Smooth muscle cell of trachea (primary cell): ENCODE measurements at places on chromosomes 3 and 15. TPM values are rescaled to one million over a fixed set of nuclear protein-coding genes. Genes with fewer than 3 reads are reported as not detected.

The NAA80 gene
- 5.5 and 6.0 TPM in 2 replicates for total RNA-seq

The ABHD10 gene
- 41.0 and 42.9 TPM in 2 replicates for total RNA-seq

The CIP2A gene
- 5.8 and 27.3 TPM in 2 replicates for total RNA-seq

The BFSP2 gene
- not detected in 2 replicates for total RNA-seq

The HCN4 gene
- under 0.01 TPM in 1 of 2 replicates, not detected in the other for total RNA-seq

The WNT5A gene
- total RNA-seq: 3.6 and 5.3 TPM in 2 replicates

The RAB6B gene
- total RNA-seq: 0.44 and 1.2 TPM in 2 replicates

The NEK10 gene
- 38.5 and 54.3 TPM in 2 replicates for total RNA-seq

The CACNA1D gene
- 0.33 and 0.87 TPM in 2 replicates for total RNA-seq

The CCDC51 gene
- total RNA-seq: 40.0 and 42.8 TPM in 2 replicates

The CCDC39 gene
- 0.15 and 0.17 TPM in 2 replicates for total RNA-seq

The CCR5 gene
- total RNA-seq: under 0.01 TPM in 2 replicates

The DCUN1D1 gene
- 33.9 and 39.7 TPM in 2 replicates for total RNA-seq

The HTR3E gene
- not detected in 2 replicates for total RNA-seq

The CCK gene
- 15.3 and 34.1 TPM in 2 replicates for total RNA-seq

The GREM1 gene
- 141 and 1,212 TPM in 2 replicates for total RNA-seq

The NRG4 gene
- total RNA-seq: 0.15 TPM in 1 of 2 replicates, not detected in the other

The GUCA1C gene
- total RNA-seq: not detected in 2 replicates

The NOX5 gene
- total RNA-seq: 0.58 and 0.83 TPM in 2 replicates

The TAGLN3 gene
- total RNA-seq: 0.87 and 0.99 TPM in 2 replicates

The CYB561D2 gene
- 29.6 and 38.5 TPM in 2 replicates for total RNA-seq

The CD86 gene
- not detected in 2 replicates for total RNA-seq

The RPL14 gene
- 292 and 396 TPM in 2 replicates for total RNA-seq

The LRRC2 gene
- under 0.01 and 0.99 TPM in 2 replicates for total RNA-seq

The SOX14 gene
- not detected in 2 replicates for total RNA-seq

The DPPA4 gene
- total RNA-seq: not detected in 2 replicates

The NR2E3 gene
- 0.29 TPM in 1 of 2 replicates, not detected in the other for total RNA-seq

The IGSF10 gene
- 0.99 and 1.3 TPM in 2 replicates for total RNA-seq

The AQP9 gene
- total RNA-seq: not detected in 2 replicates

The GOLGA6D gene
- total RNA-seq: 0.17 TPM in 1 of 2 replicates, not detected in the other

The FEZF2 gene
- not detected in 2 replicates for total RNA-seq

The MAPKAPK3 gene
- total RNA-seq: 38.0 and 46.1 TPM in 2 replicates

The POLR2H gene
- total RNA-seq: 52.3 and 98.0 TPM in 2 replicates

The PLSCR5 gene
- total RNA-seq: not detected in 2 replicates

The CLDN18 gene
- under 0.01 TPM in 1 of 2 replicates, not detected in the other for total RNA-seq
